CD4-positive, alpha-beta T cell treated with Interferon gamma for 1 hour (primary cell): ENCODE measurements at places on chromosomes 6 and 20.

DNA sequence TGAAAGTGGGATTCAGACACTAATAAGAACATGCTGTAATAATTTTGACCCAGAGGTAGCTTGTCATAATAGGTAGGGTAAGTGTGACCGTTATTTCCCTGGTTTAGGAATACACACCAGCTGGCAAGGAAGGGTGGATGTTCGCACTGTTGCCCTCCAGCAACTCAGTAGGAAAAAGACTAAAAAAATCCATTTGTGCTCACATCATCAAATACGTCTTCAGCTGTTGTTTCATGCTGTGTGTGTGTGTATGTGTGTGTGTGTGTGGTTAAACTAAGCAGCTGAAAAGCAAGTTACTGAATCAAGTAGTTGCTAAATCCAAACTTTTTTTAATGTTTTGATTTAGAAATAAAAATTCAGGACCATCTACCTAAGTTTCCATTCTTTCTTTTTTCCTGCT lies 218.7 kb downstream of the TRDN start:
- DNase-seq: no peak

DNA sequence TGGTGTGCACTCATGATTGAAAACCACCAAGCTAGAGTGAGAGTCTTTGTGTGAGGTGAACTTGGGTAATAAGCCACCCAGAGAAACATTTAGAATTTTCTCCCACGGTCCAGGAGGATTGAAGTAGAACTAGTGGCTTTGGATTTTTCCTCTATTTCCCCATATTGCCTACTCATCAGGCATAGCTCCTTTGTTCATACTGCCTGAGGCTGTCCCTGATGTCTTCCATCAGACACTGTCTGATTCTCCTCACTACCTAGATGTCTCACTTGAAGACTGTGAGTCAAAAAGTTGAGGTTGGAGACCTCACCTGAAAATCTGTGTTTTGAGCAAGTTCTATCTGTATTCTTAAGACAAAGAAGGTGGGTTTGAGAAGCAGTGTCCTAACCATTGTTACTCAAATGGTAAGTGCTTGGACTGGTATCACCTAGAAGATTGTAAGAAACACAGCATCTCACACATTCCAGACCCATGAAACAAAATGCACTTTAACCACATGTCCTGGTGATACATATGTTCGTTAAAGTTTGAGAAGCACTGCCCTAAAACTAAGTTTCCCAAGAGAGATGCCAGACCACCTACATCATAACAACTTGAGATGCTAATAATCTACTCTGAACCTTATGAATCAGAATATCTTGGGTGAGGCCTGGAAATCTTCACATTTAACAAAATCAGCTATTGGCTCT lies 523.4 kb upstream of the BTBD3 start:
- DNase-seq: no peak

GRCh38 chr6:156197513-156197912 lies 579.7 kb upstream of the ARID1B start:
- DNase-seq: no peak

- peak; percentile 25 for DNase-seq
These were observed 82.7 kb upstream of the TOP1 start for GRCh38 chr20:40945754-40946450.

DNA sequence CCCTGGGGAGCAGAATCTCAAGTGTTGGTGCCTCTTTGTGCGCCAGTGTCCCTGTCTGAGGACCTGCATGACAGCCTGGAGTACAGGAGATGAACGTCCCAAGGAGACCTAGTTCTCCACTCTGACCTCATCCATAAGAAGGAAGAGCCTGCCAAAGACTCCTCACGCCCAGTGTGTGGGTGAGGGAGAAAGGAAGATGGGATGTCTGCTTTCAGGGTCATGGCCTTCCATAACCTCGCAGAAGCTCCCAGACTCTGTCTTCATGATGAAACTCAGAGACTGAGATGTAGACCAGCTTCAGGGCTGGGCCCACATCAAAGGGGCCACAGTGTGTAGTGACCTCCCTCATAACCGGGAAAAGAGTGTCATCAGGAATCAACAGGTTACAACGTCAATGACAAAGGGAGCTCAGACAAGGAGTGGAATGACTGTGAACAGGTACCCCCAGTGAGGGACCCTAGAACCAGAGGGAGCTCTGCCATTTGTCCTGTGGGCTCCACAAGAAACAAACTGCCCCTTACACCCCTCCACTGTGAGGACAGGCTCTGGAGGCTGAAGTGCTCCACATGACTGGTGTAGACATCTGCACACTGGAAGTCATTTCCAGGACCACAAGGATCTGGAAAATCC lies 8.1 kb downstream of the HLA-DQB1 start:
- no peak for DNase-seq

DNA sequence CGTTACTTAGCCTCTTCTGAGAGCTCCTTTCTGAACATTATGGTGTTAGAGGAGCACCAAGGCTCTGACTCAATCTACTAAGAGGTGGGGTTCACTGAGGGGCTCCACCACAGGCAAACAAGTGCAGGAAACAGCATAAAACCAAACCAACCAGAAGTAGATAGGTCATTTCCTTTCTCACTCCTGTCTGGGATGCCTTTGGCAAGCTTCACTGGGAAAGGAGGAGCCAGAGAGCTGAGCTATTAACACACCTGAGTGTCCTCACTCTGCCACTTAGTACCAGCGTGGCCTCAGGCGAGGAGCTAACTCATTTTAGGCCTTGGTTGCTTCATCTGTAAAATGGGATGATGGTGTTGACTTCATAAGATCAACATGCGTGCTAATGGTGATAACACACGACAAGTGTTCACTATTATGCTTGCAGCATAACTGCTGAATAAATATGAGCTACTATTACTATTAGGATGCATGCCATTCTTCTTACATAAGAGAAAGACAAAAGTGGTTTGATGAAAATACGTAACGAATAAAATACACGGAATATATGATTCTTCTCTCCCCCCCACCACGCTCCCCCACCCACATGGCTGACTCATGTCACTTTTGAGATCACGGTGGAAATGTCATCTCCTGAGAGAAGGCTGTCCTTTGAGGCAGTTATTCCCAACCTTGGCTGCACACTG lies 185.4 kb downstream of the BCAS1 start:
- DNase-seq: no peak

DNA sequence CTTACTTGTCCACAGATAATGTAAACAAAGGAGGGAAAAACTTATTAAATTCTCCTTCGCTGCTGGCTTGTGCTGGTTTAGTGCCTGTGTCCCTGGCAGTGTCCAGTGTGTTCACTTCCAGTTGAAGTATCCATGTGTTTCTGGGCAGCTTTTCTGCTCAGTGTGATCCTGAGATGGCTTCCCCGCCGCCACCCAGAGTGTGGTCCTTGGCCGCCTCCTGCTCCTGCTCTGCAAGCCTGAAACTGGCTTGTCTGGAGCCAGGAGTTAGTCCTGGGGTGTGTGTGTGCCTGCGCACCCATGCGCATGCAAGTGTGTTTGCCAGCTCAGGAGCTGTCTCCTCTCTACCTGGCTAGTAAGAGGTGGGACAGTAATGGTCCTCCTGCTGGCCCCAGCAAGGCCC lies 7.2 kb downstream of the BTBD3 start:
- DNase-seq: no peak
